ENCODE measurements at places on chromosomes 7 and 10. TPM values are rescaled to one million over a fixed set of nuclear protein-coding genes. Genes with fewer than 3 reads are reported as not detected.

DNA sequence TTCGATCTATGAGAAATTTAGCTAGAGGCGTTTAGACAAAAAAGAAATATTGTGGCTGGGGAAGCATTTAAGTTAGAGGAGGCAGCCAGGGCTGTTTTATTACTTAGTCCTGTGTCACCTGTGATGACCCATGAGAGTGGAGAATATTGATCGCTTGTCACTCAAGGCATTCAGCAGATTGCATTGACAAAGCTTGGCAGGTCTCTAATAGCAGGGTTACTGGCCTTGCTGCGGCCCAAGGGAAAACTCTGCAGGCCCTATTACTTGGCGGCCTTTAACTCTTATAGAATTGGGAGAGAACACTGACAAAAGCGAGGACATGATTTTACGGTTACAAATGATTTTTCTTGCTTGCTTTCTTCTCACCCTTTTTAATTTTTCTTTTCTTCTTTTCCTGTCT is 473.5 kb downstream of the AUTS2 start:
- no peak overlapping the region for H3K27ac ChIP-seq
- H3K4me1 ChIP-seq, result no peaks in the 10 kb centered on the region
- H3K27me3 ChIP-seq, result no peaks in the 10 kb centered on the region

DNA sequence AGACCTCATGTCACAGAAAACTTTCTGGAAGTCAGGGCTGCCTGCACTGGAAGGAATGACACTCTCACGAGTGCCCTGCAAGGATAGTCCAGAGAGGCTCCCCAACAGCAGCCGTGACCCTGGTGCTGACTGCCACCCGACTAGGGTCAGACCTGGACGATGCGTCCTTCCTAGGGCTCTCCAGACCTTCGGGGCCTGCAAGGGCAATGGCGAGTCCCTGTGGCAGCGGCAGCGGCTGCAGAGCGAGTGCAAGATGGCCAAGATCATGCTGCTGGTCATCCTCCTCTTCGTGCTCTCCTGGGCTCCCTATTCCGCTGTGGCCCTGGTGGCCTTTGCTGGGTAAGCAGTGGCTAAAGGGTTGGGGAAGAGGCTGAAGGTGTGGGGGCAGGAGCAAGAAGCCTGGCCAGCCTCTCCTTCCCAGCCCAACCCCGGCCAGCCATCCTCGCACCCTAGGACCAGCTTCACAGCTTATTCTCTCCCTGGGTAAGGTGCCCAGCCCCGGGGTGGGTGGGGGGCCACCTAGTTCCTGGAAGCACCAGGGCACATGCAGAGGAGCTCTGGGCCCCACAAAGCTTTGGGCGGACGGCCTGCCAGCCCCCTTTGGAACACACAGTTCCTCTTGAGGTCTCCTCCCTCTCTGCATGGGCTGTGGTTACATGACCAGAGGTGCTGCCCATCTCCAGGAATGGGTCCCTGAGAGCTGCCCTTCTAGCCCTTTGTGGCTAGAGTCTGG is 5.5 kb downstream of the OPN4 start:
- no peak overlapping the region for H3K4me3 ChIP-seq
- H3K27me3 ChIP-seq, result no peaks in the 10 kb centered on the region
- no peak for DNase-seq
- H3K27ac ChIP-seq, result no peak overlapping the region

DNA sequence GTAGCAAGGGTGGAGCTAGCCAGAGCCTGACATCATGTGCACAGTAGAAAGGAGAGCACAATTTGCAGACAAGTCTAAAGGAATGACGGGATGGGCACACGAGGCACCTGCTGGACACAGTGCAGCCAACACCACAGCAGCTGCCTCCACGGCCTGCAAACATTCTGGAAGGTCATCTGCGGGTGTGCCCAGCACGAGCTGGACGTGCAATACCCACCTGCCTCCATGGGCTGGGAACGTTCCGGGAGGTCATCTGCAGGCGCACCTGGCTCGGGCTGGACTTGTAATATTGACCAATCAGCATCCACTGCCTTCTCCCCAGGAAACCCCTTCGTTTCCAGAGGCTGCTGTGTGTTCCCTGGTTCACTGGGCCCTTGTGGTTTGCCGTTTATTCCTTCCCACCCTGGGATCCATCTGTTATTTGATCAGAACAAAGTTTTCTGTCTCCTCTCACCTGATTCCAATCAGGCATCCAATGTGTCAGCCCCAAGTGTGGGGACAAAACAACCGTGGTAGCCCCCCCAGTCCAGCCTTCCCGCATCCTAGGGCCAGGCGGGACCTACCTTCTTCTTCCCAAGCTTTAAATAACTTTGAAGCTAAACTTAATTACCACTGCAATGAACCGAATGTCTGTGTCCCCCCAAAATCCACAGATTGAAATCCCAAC is 243.4 kb upstream of the PPP2R2D start:
- no peaks in the 10 kb centered on the region for H3K27me3 ChIP-seq
- H3K4me1 ChIP-seq, result peaks cover 2% of the 10 kb centered on the region
- H3K36me3 ChIP-seq, result no peaks in the 10 kb centered on the region

Gene SPDYE2B
- not detected for total RNA-seq

GRCh38 chr7:30142710-30143109 is 7.9 kb downstream of the MTURN start:
- no peaks in the 10 kb centered on the region for H3K36me3 ChIP-seq
- peaks cover 23% of the 10 kb centered on the region for H3K4me1 ChIP-seq
- no peak overlapping the region for H3K4me3 ChIP-seq
- no peak for DNase-seq
- no peak overlapping the region for H3K27ac ChIP-seq

GRCh38 chr10:50653142-50653541 is 29.4 kb upstream of the SGMS1 start:
- DNase-seq, result no peak
- H3K27ac ChIP-seq, result no peak overlapping the region
- H3K4me1 ChIP-seq, result no peaks in the 10 kb centered on the region
- no peaks in the 10 kb centered on the region for H3K27me3 ChIP-seq
- no peak overlapping the region for H3K4me3 ChIP-seq

Gene HECW1
- 0.28 TPM for total RNA-seq

Gene SAMD9L
- not detected for total RNA-seq

Gene HHEX
- not detected for total RNA-seq

Gene GPR37
- total RNA-seq, result 0.21 TPM

DNA sequence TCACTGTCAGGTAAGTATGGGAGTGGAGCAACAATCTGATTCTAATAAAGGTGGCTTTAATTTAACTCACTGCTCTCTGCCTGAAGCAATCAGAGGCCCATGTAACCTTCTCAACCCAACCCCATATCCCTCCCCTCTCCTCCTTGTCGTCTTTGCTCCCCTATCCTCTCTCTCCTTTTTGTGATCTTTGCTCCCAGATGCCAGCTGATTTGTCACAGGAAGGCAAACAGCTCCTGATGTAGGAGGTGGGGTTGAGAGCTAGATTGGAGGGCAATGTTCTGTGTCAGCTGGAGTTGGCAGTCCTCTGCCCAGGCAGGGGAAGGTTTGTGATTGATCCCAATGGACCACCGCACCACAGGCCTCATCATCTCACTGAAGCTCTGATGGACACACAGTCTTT is 101.4 kb upstream of the PIK3CG start:
- H3K4me3 ChIP-seq, result no peak overlapping the region
- H3K4me1 ChIP-seq, result no peaks in the 10 kb centered on the region
- H3K27ac ChIP-seq, result no peak overlapping the region
- H3K36me3 ChIP-seq, result no peaks in the 10 kb centered on the region

DNA sequence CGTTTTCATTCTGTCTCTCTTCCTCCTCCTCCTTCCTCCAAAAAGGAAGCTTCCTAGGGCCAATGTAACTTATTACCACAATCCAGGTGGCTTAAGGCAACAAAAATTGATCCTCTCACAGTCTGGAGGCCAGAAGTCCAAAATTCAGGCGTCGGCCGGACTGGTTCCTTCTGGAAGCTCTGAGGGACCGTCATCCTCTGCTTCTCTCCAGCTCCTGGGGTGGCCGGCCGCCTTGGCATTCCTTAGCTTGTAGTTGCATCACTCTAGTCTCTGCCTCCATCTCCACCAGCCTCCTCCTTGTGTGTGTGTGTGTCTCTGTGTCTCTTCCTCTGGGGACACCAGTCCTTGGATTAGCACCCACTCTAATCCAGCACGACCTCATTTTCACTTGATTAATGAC is 89.0 kb upstream of the NPTX2 start:
- no peak overlapping the region for H3K4me3 ChIP-seq
- no peak overlapping the region for H3K27ac ChIP-seq
- no peaks in the 10 kb centered on the region for H3K4me1 ChIP-seq
- H3K27me3 ChIP-seq, result no peaks in the 10 kb centered on the region
- no peak for DNase-seq

Gene SPDYE6
- total RNA-seq, result not detected

Gene ADD3
- total RNA-seq, result 202 TPM

Gene RINT1
- 9.0 TPM for total RNA-seq

Gene OR6B1
- not detected for total RNA-seq

- DNase-seq, result no peak
- peaks cover 5% of the 10 kb centered on the region for H3K36me3 ChIP-seq
- H3K27ac ChIP-seq, result no peak overlapping the region
- no peaks in the 10 kb centered on the region for H3K4me1 ChIP-seq
- H3K27me3 ChIP-seq, result no peaks in the 10 kb centered on the region
These were observed 9.6 kb downstream of the ATP5F1C start for GRCh38 chr10:7797582-7797981.

GRCh38 chr10:64148607-64149006 is 627.4 kb downstream of the REEP3 start:
- H3K4me1 ChIP-seq, result peaks cover 18% of the 10 kb centered on the region
- no peaks in the 10 kb centered on the region for H3K36me3 ChIP-seq
- H3K27ac ChIP-seq, result peak overlapping the region; percentile 54
- peak; percentile 19 for DNase-seq
- no peak overlapping the region for H3K4me3 ChIP-seq

GRCh38 chr10:61262486-61263261 is 190.5 kb downstream of the TMEM26 start:
- H3K27ac ChIP-seq, result no peak overlapping the region
- H3K4me1 ChIP-seq, result no peaks in the 10 kb centered on the region
- H3K27me3 ChIP-seq, result no peaks in the 10 kb centered on the region
- no peak overlapping the region for H3K4me3 ChIP-seq
- no peak for DNase-seq

Gene RNLS
- 9.1 TPM for total RNA-seq

Gene IQUB
- 0.84 TPM for total RNA-seq

Gene VCL
- total RNA-seq, result 96.9 TPM

GRCh38 chr7:153170287-153170686 is 410.7 kb downstream of the ACTR3B start:
- DNase-seq, result no peak
- H3K4me3 ChIP-seq, result no peak overlapping the region
- H3K27ac ChIP-seq, result no peak overlapping the region
- no peaks in the 10 kb centered on the region for H3K4me1 ChIP-seq

- no peak overlapping the region for H3K27ac ChIP-seq
- DNase-seq, result no peak
- H3K36me3 ChIP-seq, result no peaks in the 10 kb centered on the region
- no peak overlapping the region for H3K4me3 ChIP-seq
- H3K4me1 ChIP-seq, result peaks cover 12% of the 10 kb centered on the region
- no peaks in the 10 kb centered on the region for H3K27me3 ChIP-seq
These were observed 769.3 kb downstream of the SORCS1 start for GRCh38 chr10:106395041-106395749.

Gene HOXA4
- not detected for total RNA-seq

DNA sequence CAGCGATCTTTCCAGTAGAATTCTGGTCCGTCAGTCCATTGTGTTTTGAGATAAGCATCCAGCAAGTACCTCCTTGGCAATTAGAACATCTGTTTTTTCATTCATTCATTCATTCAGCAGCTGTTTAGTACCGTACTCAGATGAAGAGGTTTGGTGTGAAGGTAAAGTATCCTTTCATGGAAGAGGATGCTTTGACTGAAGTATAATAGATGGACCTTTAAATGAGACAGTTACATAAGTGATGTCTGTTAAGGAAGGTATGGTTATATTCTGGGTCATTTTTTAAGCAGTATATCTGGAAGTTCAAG is 1.2 kb downstream of the MAPK8 start:
- H3K27ac ChIP-seq, result no peak overlapping the region
- H3K4me3 ChIP-seq, result peak overlapping the region; percentile 97
- H3K27me3 ChIP-seq, result peaks cover 18% of the 10 kb centered on the region

- no peak overlapping the region for H3K4me3 ChIP-seq
- no peak for DNase-seq
- no peaks in the 10 kb centered on the region for H3K27me3 ChIP-seq
- no peak overlapping the region for H3K27ac ChIP-seq
These were observed 1000.9 kb downstream of the LRMDA start for GRCh38 chr10:76432016-76433012.

Gene COL1A2
- 47.9 TPM for total RNA-seq

Gene ARHGEF35
- total RNA-seq, result 0.97 TPM

Gene MYO1G
- not detected for total RNA-seq

GRCh38 chr10:53045315-53045714 is 272.7 kb upstream of the MBL2 start:
- H3K4me3 ChIP-seq, result no peak overlapping the region
- H3K36me3 ChIP-seq, result no peaks in the 10 kb centered on the region
- H3K4me1 ChIP-seq, result no peaks in the 10 kb centered on the region
- DNase-seq, result no peak
- H3K27ac ChIP-seq, result no peak overlapping the region

DNA sequence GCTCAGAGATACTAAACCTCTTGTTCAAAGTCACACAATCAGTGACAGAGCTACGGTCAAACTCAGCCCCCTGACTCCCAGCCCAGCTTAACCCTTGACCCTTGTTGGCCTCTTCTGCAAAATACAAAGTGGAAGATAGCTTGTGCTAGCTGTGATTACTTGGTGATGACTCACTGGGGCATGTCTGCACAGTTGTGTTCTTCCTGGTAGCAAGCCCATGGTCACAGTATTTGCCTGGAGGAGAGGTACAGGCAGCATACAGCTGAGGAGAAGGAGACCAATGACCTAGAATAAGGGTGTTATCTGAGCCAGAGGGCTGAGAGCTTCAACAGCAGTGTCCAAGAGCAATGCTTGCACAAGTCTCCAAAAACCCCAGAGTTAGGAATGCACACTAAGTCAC is 5.7 kb upstream of the HSPA12A start:
- no peak overlapping the region for H3K27ac ChIP-seq
- no peaks in the 10 kb centered on the region for H3K4me1 ChIP-seq
- peaks cover 31% of the 10 kb centered on the region for H3K27me3 ChIP-seq
- no peaks in the 10 kb centered on the region for H3K36me3 ChIP-seq
- DNase-seq, result no peak

Gene ZFYVE27
- 13.7 TPM for total RNA-seq

Gene AKR1C3
- total RNA-seq, result 1.9 TPM

Gene ANKRD30A
- total RNA-seq, result not detected

- peak; percentile 26 for DNase-seq
- H3K4me3 ChIP-seq, result no peak overlapping the region
- H3K4me1 ChIP-seq, result peaks cover 33% of the 10 kb centered on the region
- no peak overlapping the region for H3K27ac ChIP-seq
These were observed 52.3 kb upstream of the ARMC3 start for GRCh38 chr10:22875581-22875980.

DNA sequence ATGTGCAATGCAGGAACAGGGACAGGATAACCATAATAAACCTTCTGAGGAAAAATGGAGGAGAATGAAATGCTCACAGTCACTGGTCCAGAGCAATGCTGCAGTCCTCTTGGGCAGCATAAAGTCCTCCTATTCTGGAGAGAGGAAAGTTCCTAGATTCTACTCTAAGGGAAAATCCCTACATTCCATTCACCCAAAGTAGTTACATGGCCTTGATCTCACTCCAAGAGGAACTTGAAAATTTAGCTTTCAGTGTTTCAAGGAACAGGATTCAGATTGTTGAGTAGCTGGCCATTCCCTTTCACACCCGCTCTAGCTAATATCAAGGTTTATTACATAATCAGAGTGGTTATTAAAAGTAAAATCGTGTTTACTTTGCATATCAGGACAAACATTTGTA is 168.3 kb downstream of the CHRM2 start:
- no peaks in the 10 kb centered on the region for H3K4me1 ChIP-seq
- no peaks in the 10 kb centered on the region for H3K27me3 ChIP-seq
- H3K27ac ChIP-seq, result no peak overlapping the region
- no peaks in the 10 kb centered on the region for H3K36me3 ChIP-seq
- no peak for DNase-seq

Measured in neural progenitor cell (in vitro differentiated cells).